ENCODE measurements at places on chromosomes 1 and 21. TPM values are rescaled to one million over a fixed set of nuclear protein-coding genes. Genes with fewer than 3 reads are reported as not detected.

DNA sequence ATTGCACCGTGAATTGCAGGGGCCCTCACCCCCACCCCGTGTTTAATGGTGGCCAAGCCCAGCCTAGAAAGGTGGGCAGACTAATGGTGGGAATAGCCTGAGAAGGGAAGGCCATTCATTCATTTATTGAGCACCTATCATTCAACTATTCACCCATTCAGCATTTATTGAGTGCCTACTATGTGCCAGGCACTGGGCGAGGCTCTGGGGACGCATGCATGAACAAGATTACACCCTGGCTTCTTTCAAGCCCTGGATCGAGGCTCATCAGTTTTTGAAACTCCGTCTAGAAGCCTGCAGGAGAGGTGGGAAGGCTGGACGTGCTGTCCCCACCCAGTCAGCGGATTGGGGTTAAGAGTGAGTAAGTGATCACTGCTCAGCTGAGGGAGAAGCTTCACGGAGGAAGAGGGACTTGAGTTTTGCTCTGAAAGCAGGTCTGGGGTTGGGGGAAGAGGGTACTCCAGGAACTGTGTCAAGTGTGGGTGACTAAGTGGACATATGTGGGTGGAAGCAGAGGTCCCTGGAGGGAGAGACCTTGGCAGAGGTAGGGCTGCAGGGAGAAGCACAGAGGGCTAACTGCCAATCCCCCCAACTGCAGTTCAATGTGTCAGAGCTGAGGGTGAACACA is 35.6 kb downstream of the MEF2D start:
- H3K27me3 ChIP-seq: no peaks in the 10 kb centered on the region
- H3K27ac ChIP-seq: no peak overlapping the region
- no peak for DNase-seq
- H3K4me3 ChIP-seq: no peak overlapping the region
- no peaks in the 10 kb centered on the region for H3K36me3 ChIP-seq

The GPR3 gene
- 3.1 TPM for total RNA-seq

The S100A7 gene
- total RNA-seq: not detected

DNA sequence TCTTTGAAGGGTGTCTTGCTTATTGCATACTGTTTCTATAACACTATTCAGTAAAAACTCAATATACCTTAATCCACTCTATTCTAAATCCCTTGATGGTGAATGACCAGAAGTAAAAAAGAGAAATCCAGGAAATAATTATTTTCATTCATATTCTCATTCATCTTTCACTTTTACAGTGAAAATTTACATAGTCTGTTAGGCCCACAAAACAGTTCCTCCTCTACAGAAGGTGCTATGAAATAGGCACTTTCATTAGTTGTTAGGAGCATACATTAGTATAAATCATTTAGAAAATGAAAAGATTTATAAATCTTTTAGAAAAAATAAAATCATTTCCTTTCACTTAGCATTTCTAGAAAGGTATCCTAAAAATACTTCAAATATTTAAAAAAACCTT is 115.1 kb downstream of the LHX4 start:
- peaks cover 11% of the 10 kb centered on the region for H3K4me1 ChIP-seq
- no peaks in the 10 kb centered on the region for H3K36me3 ChIP-seq
- no peak overlapping the region for H3K27ac ChIP-seq
- H3K4me3 ChIP-seq: no peak overlapping the region
- no peaks in the 10 kb centered on the region for H3K27me3 ChIP-seq

The THEM5 gene
- total RNA-seq: not detected
